ENCODE measurements at places on chromosomes 13 and 19.

DNA sequence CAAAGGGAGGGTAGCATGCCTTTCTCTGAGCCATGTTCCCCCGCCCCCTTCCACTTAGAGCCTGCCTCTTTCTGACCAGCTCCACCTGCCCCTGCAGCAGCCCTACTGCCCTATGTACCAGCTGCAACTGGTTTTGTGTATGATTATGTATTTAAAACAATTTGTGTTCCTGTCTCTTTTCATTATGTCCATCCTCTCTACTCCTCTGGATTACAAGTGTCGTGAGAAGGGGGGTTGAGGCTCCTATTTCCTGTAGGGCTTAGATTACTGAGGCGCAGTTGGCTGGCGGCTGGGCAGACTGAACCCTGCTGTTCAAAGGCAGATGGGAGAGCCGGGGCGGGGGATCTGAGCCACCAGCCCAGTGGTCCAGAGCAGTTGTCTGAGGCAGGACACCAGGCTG is 213.3 kb downstream of the KCNRG start:
- no peak for DNase-seq

- DNase-seq, result peak; percentile 75
Measured at GRCh38 chr19:18519962-18520847, 1.7 kb downstream of the ELL start.

- DNase-seq, result no peak
Measured at GRCh38 chr19:40688309-40688708, 2.1 kb downstream of the NUMBL start.

GRCh38 chr13:65768545-65768944 is 1461.6 kb downstream of the PCDH9 start:
- no peak for DNase-seq

- peak; percentile 44 for DNase-seq
Measured at GRCh38 chr19:44847144-44848035, 1.3 kb downstream of the NECTIN2 start.
